ENCODE measurements at places on chromosomes 16 and 17. TPM values are rescaled to one million over a fixed set of nuclear protein-coding genes. Genes with fewer than 3 reads are reported as not detected.
A peak's percentile ranks its signal among the peaks of the same experiment; 100 is the strongest.

DNA sequence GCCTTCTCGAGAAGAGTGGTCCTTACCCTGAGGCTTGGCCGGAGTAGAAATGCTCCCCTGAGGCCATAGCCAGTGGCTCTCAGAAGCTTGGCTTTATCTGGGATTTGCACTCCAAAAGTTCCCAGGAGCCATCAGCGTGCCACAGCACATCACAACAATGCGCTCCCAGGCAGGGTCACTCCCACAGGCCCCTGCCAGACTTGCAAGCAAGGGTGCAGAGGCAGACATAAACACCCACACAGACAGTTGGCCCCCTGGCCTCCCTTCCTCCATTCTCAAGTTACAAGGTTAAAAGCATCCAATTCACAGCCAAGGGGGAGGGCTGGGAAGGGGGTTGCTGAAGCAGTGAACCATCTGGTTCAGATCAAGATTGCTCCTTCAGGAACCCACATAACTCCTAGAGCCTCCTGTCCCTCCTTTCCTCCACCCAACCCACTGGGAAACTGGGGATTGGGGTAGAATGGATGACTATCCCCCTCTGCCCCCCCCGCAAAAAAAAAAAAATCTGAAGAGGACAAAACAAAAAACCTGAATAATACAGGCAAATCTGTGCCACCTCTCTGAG, 1.8 kb downstream of the ST3GAL2 start:
- DNase-seq, result peak; percentile 69

Gene STH
- total RNA-seq, result 4.1 TPM

GRCh38 chr16:86118467-86119307, 219.7 kb downstream of the IRF8 start:
- DNase-seq, result no peak

DNA sequence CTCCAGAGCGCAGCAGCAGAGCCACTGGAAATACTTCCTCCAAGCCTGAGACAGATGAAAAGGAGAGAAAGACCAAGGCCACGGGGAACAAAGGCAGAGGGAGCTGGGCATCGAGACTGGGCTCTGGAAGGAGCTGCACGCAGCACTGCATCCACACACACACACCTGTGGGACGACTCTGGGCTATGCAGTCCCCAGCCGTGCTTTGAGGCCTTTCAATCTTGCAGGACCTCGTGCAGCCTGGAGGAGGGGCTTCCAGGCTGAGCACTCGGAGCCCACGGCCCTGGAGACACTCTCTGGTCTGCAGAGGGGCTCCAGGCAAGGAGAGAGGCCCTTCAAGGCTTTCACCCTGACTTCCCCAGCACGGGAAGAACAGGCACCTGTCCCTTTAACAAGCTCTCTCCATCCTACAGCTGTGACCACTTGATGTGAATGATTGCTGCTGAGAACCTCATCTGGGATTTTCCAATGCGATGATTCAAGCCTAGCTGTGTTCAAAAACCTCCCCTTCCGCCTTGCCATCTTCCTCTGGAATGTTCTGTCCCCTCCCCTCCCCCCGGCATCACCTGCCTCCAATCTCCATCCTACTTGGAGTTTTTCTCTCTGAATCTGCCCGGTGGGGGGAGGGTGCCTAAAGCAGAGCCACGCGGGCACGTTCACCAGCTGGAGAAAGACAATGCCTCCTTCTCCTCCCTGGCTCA, 37.5 kb downstream of the RBFOX3 start:
- no peak for DNase-seq

DNA sequence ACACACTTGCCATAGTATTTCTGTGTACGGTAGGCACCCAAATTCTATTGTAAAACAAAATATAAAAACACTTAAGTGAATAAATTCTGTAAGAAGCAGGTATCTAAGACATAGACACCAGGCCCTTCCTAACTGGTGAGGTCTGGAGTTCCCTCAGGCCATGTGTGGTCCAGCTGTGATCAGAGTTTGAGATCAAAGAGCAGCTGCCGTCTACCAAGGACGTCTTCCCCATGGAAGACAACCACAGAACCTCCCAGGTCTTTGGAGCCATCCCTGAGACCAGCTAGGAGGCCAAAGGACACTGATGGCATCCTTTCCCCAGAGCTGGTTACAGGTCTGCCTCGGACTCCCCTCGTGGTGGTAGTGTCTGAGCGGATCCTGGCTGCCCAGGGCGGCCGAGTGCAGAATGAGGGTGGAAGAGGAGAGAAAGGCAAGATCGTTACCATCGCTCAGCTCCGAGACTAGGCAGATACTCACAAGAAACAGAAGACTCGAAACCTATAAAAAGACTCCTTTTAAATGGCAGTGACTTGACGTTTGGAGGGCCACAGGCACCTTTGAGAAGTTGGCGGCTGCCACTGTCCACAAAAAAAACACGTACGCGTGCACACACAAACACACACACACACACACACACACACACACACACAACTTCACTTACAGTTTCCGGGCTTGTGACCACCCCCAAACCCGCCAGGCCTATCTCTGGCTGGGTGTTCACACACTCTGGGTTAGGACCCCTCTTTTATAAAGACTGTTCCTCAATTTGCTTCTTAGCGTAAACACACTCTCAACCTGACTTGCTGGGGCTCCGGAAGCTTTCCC, 7.5 kb downstream of the TIMP2 start:
- DNase-seq, result no peak

Gene TOX3
- total RNA-seq, result 54.8 TPM

Gene MMP15
- total RNA-seq, result 69.9 TPM

DNA sequence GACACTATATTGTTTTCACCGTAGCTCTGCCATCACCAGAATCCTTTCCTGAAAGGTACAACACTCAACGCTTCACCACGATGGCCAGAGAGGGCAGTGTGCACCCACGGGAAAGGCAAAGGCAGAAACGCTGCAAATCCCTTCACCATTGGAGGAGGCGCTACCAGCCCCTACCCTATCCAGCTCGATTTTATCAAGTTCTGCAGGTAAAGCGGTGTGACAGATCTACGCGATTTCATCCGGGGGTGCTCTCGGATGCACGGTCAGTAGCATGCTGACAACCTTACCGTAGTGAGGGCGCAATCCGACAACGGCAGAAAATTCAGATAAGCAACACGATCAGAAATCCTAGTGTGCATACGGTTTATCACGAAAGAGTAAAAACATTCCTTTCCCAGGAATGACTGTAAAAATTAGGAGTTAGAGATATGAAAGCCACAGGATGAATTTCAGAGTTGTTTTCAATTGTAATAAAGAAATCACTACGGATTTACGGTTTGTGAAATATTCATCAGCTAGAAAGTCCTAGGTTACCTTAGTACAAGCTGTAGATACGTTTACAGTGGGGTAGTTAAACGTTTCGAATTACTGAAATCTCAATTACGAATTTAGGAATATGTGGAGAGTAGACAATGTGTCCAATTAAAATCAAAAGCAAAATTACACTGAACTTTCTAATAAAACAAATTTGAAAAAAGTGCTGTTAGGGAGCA, 1.8 kb downstream of the NETO2 start:
- peak; percentile 88 for DNase-seq

DNA sequence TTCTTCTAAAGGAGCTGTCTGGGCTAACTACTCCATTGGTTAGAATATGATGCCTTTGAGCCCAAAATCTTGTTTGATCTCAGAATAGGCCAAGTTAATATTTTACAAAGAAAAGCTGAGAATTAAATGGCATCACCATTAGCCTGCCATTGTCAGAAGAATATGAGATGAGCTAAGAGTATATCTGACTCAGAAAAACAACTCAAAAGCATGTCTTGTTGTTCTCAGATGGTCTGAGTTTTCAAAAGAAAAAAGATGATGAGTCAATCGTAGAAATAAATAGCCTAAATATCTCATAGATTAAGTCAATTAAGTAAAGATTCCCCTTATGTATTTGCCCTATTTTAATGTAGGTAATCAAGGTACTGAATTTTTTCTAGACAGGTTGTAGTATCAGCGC, 197.1 kb upstream of the TBX2 start:
- DNase-seq, result no peak

Gene SRL
- 0.37 TPM for total RNA-seq

DNA sequence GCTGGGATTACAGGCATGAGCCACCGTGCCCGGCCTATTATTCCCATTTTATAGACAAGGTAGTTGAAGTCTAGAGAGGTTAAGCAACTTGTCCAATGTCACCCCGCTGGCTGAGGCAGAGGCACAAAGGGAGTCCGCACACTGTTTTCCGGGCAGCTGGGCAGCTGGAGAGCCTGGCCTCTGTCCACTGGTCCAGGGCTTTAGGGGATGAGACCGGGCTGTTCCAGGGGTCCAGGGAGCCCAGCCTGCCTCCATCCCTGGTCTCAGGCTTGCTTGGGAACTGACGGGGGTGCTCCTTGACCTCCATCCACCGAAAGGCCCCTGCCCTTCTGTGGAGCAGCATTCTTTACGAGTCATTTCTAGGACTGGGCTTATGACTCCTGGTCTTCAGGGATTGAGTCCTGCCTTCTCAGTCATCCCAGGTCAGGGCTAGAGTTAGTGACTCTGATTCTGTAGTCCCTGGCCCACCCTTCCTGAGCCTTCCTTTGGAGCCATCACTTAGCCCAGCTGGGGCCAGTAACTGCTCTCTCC, 37.5 kb downstream of the SOCS3 start:
- DNase-seq, result no peak
